GM12878 (cell line): ENCODE measurements at places on chromosomes 13 and 19. TPM values are rescaled to one million over a fixed set of nuclear protein-coding genes. Genes with fewer than 3 reads are reported as not detected.

ADGRE2 gene
- polyA plus RNA-seq: 2.2 and 5.5 TPM in 2 replicates

MBD3L2 gene
- polyA plus RNA-seq: not detected in 2 replicates

KCNC3 gene
- 0.10 TPM in 2 replicates for polyA plus RNA-seq

ZNF723 gene
- not detected in 2 replicates for polyA plus RNA-seq

CYP2F1 gene
- polyA plus RNA-seq: not detected in 2 replicates

ATP7B gene
- polyA plus RNA-seq: 0.05 and 0.08 TPM in 2 replicates

KLK15 gene
- polyA plus RNA-seq: not detected in 2 replicates

SSC5D gene
- not detected in 2 replicates for polyA plus RNA-seq

IGFL3 gene
- not detected in 2 replicates for polyA plus RNA-seq

VPS36 gene
- polyA plus RNA-seq: 24.8 and 29.0 TPM in 2 replicates

LIPE gene
- 8.4 and 10.5 TPM in 2 replicates for polyA plus RNA-seq

EPS8L1 gene
- 1.1 and 2.1 TPM in 2 replicates for polyA plus RNA-seq

- H3K4me3 ChIP-seq: no peak overlapping the region
- peaks cover 12% of the 10 kb centered on the region for H3K4me1 ChIP-seq
- H3K27me3 ChIP-seq: no peaks in the 10 kb centered on the region
- H3K27ac ChIP-seq: no peak overlapping the region
Measured at GRCh38 chr13:27355894-27356293, 68.5 kb upstream of the GTF3A start.

DNA sequence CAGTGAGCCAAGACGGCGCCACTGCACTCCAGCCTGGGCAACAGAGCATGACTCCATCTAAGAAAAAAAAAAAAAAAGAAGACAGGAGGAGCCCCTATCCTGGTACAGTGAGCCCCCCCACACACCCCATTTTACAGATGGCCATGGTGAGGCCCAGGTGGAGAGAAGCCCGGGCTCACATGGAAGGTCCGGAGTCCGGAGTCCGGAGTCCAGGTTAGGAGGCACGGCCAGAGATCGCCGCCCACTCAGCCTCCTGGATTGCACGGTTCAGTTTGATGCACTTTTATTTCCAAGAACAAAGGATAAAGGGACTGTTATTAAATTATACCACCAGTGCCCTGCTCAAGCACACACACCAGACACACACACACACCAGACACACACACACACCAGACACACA is 11.3 kb upstream of the BTBD2 start:
- no peak for DNase-seq
- no peaks in the 10 kb centered on the region for H3K36me3 ChIP-seq
- H3K27me3 ChIP-seq: no peaks in the 10 kb centered on the region
- no peak overlapping the region for H3K4me3 ChIP-seq

DNA sequence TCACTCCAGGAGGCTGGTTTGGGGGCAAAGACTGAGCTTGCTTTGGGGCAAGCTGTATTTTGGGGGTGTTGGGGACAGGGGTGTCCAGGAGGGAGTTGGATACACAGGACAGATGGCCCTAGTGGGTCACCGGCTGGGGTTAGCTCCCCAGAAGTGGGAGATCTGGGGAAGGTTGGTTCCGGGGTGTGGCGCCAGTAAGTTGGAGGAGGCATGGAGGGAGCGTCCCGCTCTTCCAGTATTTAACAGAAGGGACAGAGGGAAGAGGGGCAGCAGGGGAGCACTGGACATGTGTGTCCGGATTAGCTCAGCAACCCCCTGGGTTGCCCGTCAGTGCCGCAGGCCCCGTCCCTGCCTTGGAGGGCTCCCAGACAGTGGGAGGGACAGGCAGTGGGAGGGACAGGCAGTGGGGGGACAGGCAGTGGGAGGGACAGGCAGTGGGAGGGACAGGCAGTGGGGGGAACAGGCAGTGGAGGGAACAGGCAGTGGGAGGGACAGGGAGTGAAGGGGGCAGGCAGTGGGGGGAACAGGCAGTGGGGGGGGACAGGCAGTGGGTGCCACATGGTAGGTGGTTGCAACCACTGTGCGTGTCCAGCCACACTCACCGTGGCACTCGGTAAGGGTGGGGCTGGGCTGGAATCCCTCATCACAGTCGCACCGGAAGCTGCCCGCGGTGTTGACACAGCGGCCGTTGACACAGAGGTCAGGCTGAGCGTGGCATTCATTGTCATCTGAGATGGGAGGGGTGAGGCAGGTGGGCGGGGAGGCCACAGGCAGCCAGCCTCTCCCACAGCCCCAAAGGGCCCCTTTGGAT is 33.2 kb downstream of the CCL25 start:
- no peak for DNase-seq
- no peaks in the 10 kb centered on the region for H3K4me1 ChIP-seq
- no peak overlapping the region for H3K27ac ChIP-seq
- H3K27me3 ChIP-seq: no peaks in the 10 kb centered on the region
- no peaks in the 10 kb centered on the region for H3K36me3 ChIP-seq

DNA sequence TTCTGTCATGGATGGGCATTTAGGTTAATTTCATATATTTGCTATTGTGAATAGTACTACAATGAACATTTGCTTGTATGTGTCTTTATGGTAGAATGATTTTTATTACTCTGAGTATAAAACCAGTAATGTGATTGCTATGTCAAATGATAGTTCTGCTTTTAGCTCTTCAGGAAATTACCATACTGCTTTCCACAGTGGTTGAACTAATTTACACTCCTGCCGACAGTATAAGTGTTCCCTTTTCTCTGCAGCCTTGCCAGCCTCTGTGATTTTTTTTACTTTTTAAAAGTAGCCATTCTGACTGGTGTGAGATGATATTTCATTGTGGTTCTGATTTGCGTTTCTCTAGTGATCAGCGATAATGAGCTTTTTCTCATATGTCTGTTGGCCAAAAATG is 6.5 kb downstream of the SIGLEC7 start:
- H3K4me1 ChIP-seq: no peaks in the 10 kb centered on the region
- no peak overlapping the region for H3K27ac ChIP-seq
- no peaks in the 10 kb centered on the region; the same call in 1 of the 2 replicates for H3K27me3 ChIP-seq
- no peak for DNase-seq
- no peak overlapping the region for H3K4me3 ChIP-seq
- H3K36me3 ChIP-seq: no peaks in the 10 kb centered on the region

DNA sequence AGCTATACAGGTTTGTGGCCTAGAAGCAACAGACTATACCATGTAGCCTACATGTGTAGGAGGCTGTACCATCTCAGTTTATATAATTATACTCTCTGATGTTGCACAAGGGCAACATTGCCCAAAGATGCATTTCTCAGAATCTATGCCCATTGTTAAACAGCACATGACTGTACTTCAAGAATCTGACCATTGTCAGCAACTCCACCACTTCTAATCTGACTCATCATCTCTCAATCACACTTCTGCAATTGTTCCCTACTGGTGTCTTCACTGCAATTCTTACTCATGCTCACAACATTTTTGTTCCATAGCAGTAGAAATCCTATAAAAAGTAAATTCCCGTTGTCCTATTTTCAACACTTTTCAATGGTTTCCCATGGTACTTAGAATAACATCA is 63.9 kb upstream of the ATXN8OS start:
- no peaks in the 10 kb centered on the region for H3K27me3 ChIP-seq
- no peaks in the 10 kb centered on the region for H3K36me3 ChIP-seq
- H3K4me3 ChIP-seq: no peak overlapping the region
- DNase-seq: peak; percentile 4
- no peaks in the 10 kb centered on the region for H3K4me1 ChIP-seq
- H3K27ac ChIP-seq: no peak overlapping the region

GRCh38 chr19:58584498-58585441 is 11.6 kb upstream of the MZF1 start:
- H3K27ac ChIP-seq: no peak overlapping the region
- H3K4me1 ChIP-seq: peaks cover 4% of the 10 kb centered on the region; the same call in 1 of the 2 replicates
- no peaks in the 10 kb centered on the region for H3K27me3 ChIP-seq
- H3K36me3 ChIP-seq: no peaks in the 10 kb centered on the region; the same call in 1 of the 2 replicates
- no peak overlapping the region for H3K4me3 ChIP-seq

- DNase-seq: no peak
- no peaks in the 10 kb centered on the region for H3K27me3 ChIP-seq
- H3K4me1 ChIP-seq: no peaks in the 10 kb centered on the region
- H3K36me3 ChIP-seq: no peaks in the 10 kb centered on the region; the same call in 1 of the 2 replicates
- no peak overlapping the region for H3K27ac ChIP-seq
Measured at GRCh38 chr19:13978351-13979243, 26.3 kb downstream of the DCAF15 start.

- H3K36me3 ChIP-seq: no peaks in the 10 kb centered on the region
- no peaks in the 10 kb centered on the region for H3K27me3 ChIP-seq
- H3K4me1 ChIP-seq: no peaks in the 10 kb centered on the region
- DNase-seq: no peak
- no peak overlapping the region for H3K27ac ChIP-seq
- H3K4me3 ChIP-seq: no peak overlapping the region
Measured at GRCh38 chr13:91708558-91708957, 310.1 kb downstream of the GPC5 start.

DNA sequence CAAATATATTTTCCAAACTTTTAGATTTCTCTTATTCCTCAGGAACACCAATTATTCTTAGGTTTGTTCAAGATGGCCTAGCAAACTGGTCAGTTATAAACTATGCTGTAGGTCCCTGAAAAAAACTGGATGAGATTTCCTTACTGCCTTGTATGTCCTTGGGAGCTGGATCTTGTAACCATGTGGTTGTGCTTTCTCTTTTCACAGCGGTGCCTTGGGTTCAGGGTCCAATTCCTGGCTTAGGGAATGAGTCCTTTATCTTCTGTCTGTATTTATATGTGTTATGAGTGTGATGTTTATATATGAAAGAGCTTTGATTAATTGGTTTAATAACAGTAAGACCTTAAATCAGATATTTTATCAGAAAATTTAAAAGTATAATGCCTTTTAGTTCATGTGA is 23.5 kb upstream of the GRTP1 start:
- no peaks in the 10 kb centered on the region for H3K4me1 ChIP-seq
- no peaks in the 10 kb centered on the region for H3K36me3 ChIP-seq
- no peak overlapping the region for H3K27ac ChIP-seq
- H3K27me3 ChIP-seq: no peaks in the 10 kb centered on the region
- H3K4me3 ChIP-seq: no peak overlapping the region

DNA sequence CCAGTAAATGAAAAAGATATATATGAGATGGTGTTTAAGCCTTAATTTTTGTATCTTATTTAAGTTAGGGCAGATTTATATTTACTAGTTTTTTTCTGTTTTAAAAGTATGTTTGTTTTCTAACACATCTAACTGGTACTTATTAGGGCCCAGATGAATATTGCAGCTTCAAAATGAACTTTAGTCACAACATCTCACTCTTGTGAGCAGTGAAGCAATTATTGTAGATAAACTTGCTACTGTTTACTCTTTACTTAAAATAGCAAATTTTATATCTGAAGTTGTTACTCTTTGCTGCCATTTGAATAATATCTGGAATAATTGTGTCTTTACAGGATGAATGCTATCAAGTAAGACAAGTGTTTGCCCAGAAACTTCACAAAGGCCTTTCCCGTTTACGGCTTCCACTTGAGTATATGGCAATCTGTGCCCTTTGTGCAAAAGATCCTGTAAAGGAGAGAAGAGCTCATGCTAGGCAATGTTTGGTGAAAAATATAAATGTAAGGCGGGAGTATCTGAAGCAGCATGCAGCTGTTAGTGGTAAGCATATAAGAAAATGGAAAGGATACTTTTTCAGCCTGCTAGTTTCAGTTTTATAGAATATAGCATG is 166.8 kb downstream of the PDS5B start:
- no peaks in the 10 kb centered on the region for H3K27me3 ChIP-seq
- no peak for DNase-seq
- no peak overlapping the region for H3K27ac ChIP-seq
- H3K36me3 ChIP-seq: no peaks in the 10 kb centered on the region
- no peaks in the 10 kb centered on the region for H3K4me1 ChIP-seq

DNA sequence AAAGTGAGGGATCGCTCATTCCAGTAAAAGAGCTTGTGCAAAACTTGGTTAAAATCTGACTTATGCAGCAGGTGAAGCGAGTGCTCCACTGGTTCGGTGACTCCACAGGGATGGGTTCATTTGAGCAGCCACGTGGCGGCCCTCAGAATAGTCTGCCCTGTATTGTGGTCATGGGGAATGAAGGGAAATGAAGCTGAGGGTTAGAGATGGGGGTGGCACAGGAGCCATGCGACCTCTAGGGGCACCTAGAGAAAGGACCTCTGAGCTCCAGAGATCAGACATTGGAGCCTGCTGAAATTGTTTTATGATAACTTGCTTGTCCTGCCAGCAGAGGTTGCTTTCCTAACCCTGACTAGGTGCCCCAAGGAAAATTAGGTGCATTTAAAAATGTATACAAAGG is 26.6 kb downstream of the CBY2 start:
- no peaks in the 10 kb centered on the region for H3K4me1 ChIP-seq
- H3K36me3 ChIP-seq: no peaks in the 10 kb centered on the region
- H3K4me3 ChIP-seq: no peak overlapping the region

GRCh38 chr13:79647533-79647932 is 166.6 kb downstream of the NDFIP2 start:
- H3K4me1 ChIP-seq: no peaks in the 10 kb centered on the region
- H3K36me3 ChIP-seq: no peaks in the 10 kb centered on the region
- H3K4me3 ChIP-seq: no peak overlapping the region
- H3K27ac ChIP-seq: no peak overlapping the region
- no peaks in the 10 kb centered on the region for H3K27me3 ChIP-seq
- no peak for DNase-seq

DNA sequence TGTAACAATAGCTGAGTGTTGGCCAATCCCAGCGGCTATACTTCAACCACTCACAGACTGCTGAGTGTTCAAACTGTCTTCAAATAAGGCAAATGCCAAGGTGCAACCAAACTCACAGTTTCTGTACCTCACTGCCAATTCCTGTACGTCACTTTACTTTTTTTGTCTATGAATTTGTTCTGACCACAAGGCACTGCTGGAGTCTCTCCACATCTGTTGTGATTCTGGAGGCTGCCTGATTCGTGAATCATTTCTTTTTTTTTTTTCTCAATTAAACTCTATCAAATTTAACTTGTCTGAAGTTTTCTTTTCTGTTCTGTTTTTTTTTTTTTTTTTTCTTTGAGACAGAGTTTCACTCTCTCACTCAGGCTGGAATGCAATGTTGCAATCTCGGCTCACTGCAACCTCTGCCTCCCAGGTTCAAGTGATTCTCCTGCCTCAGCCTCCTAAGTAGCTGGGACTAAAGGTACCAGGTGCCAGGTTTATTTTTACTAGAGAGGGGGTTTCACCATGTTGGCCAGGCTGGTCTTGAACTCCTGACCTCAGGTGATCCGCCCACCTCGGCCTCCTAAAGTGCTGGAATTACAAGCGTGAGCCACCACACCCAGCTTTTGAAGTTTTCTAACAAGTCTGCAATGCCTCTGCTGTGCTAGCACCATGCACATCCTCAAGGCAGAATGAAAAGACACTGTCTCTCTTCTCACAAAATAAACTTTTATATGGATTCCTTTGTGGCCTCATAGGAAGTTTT is 401.7 kb downstream of the IRS2 start:
- DNase-seq: no peak
- no peaks in the 10 kb centered on the region for H3K36me3 ChIP-seq
- H3K4me1 ChIP-seq: no peaks in the 10 kb centered on the region
- H3K27ac ChIP-seq: no peak overlapping the region
- no peak overlapping the region for H3K4me3 ChIP-seq
